ENCODE measurements at places on chromosomes 5 and 9.

- DNase-seq: no peak
Observed at GRCh38 chr5:128228008-128228407, 144.4 kb downstream of the SLC12A2 start.

- DNase-seq: no peak
Observed at GRCh38 chr9:136852664-136853595, 784 bp downstream of the MAMDC4 start.

- no peak for DNase-seq
Observed at GRCh38 chr5:164741376-164741775, 1236.0 kb downstream of the MAT2B start.

GRCh38 chr9:137365552-137366444, 57.2 kb downstream of the EXD3 start:
- DNase-seq: no peak

GRCh38 chr9:32783168-32783891, at the start of gene TMEM215:
Gene TMEM215 (plus strand): TSS chr9:32783540. CDS start chr9:32784184, 644 bp downstream.
- DNase-seq: no peak

GRCh38 chr9:88535226-88536022, 446 bp downstream of the NXNL2 start:
- no peak for DNase-seq

- no peak for DNase-seq
Observed at GRCh38 chr5:134086943-134087305, 27.6 kb upstream of the TCF7 start.

DNA sequence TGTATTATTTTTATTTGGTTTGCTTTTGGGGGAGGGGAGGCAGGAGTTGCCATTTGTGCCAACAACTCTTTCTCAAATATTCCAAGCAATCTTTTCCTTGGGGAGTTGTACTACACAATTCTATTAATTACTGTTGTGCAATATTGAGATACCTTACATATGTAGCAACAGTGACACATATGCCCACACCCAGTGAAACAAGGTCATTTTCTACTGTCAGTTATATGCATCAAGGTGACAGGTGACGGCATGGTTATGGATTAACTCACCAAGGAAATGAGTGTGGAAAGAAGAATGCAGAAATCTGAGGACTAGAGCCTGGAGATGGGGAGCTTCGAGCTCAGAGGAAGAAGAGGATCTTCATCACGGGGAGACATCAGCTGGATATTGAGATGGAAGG, 17.9 kb upstream of the MSMP start:
- no peak for DNase-seq

DNA sequence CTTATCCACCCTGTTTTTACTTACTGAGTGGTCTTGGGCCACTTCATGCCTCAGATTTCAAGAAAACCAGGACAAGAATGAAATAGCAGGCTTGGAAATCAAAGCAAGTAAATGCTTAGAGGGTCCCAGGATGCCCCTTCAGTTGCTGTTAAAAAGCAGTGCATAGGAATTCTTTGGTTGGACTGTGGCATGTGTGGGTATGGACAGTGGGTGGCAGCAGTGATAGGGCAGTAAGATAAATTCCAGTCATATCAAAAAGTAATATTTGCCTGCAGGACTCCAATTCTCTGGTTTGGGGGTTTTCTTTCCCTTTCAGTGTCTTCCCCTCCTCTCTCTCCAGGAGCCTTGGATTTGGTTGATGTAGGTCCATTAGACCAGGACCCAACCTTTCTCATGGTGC, 306.7 kb upstream of the CLINT1 start:
- no peak for DNase-seq

GRCh38 chr5:97745817-97746216, 562.8 kb upstream of the RIOK2 start:
- no peak for DNase-seq

DNA sequence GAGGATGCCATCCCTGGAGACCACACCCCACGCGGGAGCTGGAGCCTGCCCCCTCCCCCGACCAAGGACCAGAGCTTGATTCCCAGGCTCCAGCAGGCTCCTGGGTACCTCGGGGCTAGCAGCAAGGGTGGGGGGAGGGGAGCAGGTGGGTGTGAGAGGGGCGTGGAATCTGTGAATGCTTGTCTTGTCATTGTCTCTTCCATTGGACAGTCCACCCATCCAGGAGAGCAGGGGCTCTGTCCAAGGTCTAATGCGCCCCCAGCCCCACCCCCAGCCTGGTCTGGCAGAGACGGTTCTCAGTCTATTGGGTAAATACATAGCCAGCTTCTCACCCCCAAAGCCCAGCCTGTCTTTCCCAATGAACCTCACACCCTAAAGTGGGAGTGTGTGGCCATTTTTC, 22.8 kb downstream of the URM1 start:
- no peak for DNase-seq

- DNase-seq: no peak
Observed at GRCh38 chr5:56112526-56113121, 117.9 kb upstream of the IL6ST start.

DNA sequence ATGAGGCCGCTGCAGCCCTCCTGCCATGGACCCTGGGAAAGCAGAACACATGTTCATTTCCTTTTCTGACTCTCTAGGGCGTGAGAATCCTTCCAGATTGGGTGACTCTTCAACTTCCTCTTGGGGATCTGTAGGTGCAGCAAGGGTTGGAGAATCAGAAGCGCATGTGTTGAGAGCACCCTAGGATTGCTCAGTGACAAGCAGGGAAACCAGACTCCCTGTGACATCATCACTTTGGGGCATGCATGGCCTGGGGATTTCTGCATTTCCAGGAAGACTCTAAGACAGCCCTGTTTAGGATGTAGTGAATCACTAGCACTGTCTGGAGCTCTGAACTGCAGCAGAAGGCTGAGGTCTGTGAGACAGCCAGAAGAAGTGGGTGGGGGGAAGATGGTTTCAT, 15.1 kb upstream of the LCP2 start:
- DNase-seq: no peak

DNA sequence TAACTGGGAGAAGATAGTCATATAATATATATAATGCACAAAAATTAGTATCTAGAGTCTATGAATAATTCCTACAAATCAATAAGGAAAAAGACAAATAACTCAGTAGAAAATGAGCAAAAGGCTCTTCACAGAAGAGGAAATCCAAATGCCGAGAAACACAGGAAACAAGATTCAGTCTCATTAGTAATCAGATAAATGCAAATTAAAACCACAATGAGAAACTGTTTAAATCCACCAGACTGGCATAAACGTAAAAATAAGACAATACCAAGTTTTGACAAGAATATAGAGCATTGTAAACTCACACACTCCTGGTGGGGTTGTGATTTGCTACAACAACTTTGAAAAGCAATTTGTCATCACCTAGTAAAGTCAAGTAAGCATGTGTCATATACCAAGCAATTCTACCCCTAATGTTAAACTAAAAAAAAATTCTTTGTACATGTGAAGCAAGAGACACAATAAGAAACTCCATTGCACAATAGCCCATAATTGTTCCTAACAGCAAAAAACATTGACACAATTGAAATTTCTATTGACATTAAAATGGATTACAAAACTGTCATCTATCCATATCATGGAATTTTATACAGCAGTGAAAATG, 21.0 kb upstream of the UBLCP1 start:
- no peak for DNase-seq

- DNase-seq: no peak
Observed at GRCh38 chr9:133341369-133342068, 5.5 kb upstream of the SURF6 start.
